MV-4-11 (cell line): ENCODE measurements at places on chromosomes 13 and 19.

- peak; percentile 67 for DNase-seq
Observed at GRCh38 chr19:54653181-54653809, 9.5 kb upstream of the LILRB4 start.

GRCh38 chr19:55015126-55015525 is 22.9 kb downstream of the GP6 start:
- DNase-seq, result no peak

DNA sequence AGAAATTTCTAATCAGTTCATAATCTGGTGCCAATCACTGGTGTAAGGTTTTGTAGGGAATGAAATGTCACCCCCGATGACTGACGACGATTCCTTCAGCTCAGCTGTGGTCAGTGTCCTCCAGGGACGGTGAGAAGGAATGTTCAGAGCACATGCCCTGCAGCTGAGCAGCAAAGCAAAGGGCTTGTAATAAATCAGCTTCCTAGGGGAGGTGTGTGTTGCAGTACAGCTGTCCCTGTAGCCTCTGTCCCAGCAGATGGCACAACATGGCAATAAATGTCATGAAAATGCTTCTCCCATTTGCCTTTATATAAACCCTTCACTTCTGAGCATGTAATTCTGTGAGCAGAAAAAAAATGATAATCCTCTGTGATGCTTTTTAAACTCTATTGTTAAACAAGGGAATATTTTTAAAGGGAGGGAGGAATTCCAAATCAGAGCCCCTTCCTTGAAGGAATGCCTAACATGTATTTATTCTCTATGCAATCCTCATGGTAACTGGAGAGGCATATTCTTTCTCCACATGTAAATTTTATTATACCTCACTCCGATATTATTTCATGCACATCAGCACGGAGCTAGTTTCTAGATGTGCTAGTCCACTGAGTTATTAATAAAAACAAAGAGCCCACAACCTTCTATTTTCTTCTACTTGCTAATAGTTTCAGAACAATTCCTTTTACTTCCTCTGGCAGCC is 102.5 kb downstream of the FAM216B start:
- DNase-seq, result peak; percentile 46

DNA sequence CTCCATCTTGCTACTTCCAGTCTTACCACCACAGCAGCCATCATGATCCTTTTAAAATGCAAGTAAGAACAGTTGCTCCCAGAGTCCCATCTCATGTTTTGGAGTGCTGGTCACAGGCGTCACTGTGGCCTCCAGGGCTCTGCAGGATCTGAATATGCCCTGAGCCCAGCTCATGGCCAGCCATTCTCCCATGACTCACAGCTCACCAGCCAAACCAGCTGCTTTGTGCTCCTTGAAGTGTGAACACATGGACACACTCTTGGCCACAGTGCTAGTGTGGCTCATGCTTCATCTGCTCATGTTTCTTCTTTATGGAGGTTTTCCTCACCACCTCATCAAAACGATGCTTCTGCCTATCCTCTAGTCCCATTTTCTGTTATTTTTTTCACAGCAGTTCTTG is 466.5 kb downstream of the UQCRFS1 start:
- no peak for DNase-seq

GRCh38 chr19:10339380-10339960 is at the start of gene ICAM3:
Gene ICAM3, minus strand, starts transcription at chr19:10339624. Its CDS starts 10 bp downstream, at chr19:10339614.
- peak; percentile 71 for DNase-seq

GRCh38 chr13:20492641-20493040 is 33.0 kb downstream of the CRYL1 start:
- no peak for DNase-seq

DNA sequence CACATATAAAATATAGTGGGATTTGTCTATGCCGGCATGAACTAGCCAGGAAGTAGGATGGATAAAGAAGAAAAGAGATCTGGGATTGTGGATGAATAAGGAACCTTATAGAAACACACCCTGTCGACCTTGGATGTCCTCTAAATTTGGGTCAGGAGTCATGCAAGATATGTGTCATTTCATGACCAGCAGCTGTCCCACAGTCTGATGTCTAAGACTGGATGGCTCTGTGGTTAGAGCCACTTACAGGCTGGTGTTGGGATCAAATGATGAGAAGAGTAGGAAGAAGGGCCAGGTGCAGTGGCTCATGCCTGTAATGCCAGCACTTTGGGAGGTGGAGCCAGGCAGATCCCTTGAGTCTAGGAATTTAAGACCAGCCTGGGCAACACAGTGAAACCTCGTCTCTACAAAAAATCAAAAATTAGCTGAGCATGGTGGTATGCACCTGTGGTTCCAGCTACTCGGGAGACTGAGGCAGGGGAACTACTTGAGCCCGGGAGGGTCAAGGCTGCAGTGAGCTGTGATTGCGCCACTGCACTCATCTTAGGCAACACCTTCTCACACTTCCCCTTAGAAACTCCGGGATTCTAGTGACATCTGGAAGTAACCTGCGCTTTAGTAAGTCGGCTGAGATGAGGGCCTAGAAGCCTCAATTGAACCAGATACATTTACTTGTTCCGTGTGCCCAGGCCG is 30.8 kb downstream of the TMED1 start:
- peak; percentile 89 for DNase-seq

- DNase-seq, result peak; percentile 82
Observed at GRCh38 chr19:18596752-18597157, 8.2 kb downstream of the REX1BD start.

GRCh38 chr13:38538422-38538821 is 148.5 kb upstream of the FREM2 start:
- DNase-seq, result no peak

DNA sequence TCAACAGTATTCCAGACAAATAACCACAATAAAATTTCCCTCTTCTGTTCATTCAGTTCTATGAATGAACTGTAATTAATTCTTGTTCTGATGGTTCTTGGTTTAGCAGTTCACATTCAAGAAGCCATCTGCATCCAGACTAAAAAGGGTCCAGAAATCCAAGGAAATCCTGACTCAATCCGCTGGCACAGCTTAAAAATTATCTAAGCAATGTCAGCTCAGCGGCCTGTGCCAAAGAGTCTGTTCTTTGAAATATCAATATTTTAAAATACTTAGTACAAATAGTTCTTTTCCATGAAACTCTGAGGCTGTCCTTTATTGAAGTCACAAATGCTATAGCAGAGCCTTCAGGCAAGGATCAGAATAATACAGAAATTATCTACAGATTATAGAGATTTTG is 57.2 kb downstream of the DHRS12 start:
- DNase-seq, result no peak

DNA sequence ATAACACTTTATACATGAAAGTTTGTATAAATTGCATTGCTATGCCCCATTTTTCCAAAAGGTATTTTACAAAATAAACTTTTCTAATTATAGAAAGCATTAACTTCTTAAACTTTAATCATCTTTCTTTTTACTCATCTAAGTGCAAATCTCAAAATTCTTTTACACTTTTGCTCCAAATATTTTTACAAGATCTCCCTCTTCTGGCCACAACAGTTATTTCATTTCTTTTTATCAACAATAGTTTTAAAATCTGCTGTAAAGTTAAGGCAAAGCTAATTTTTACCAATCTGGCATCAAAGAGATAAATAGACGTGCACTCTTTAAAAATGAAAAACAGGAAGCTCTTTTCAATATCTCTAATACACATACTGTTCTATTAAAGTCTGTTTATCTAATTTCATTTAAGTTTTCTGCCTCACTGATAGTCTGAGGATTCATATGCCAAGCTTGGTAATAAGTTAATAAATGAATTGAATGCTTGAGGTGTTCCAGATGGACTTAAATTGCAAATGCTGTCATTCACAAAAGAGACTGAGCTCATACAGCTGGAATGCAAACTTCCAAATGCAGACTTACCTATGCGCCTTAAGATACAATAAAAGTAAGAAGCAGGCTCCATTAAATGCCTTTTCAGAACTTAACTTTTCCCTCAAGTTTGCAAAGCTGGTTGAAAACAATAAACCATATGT is 583.0 kb upstream of the ATXN8OS start:
- peak; percentile 9 for DNase-seq

GRCh38 chr19:33187183-33187540 is 7.0 kb upstream of the LRP3 start:
- DNase-seq, result no peak

DNA sequence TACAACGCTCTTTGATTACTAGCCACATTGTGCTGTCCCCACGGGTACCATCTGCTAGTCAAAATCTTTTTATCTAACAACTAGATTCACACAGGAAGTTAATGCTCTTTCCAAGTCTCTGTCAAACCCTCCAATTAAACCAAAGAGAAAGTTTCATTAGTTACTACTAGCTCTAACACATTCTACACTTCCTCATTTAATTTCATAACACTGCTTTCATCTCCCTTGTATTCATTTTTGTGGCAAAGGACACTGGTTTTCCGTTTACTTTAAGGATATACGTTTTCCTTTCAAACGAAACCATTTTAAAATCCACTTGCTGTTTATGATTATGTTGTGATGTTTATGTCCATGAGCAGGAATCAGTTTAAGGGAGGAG is 5.3 kb downstream of the DYRK1B start:
- peak; percentile 91 for DNase-seq

DNA sequence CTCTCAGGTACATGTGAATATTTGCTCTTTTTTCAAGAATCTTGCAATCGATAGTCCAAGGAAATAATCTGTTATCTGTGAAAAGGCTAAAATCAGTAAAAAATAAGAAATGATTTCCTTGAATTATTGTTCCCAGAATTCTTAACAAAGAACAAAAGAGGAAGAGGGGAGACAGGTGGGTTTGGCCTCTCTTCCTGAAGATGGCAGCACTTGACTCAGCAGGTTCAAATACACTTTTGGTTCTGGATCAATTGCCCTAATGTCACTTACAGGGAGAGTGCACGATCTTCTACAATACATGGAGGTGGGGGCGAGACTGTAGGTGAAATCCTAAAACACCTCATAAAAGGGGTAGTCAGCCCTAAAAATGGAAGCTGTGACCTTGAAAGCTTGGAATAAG is 358.7 kb downstream of the IRS2 start:
- DNase-seq, result no peak

DNA sequence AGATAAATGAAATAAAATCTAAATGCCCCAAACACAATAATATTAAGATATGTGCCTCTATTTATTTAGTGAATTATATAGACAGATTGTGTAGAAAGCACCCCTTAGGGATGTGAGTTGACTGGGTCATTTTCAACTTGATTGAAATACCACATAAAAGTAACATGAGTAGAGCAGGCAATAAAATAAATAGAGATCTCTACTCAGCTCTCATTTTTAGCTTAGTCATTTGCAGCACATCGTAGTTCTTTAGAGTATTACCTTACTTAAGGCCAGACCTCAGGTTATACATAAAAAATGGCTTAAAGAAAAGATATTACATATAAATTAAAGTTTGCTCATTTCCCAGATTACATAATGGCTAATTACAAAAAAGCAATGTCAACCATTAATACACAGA is 1525.6 kb upstream of the PRR20A start:
- DNase-seq, result no peak

DNA sequence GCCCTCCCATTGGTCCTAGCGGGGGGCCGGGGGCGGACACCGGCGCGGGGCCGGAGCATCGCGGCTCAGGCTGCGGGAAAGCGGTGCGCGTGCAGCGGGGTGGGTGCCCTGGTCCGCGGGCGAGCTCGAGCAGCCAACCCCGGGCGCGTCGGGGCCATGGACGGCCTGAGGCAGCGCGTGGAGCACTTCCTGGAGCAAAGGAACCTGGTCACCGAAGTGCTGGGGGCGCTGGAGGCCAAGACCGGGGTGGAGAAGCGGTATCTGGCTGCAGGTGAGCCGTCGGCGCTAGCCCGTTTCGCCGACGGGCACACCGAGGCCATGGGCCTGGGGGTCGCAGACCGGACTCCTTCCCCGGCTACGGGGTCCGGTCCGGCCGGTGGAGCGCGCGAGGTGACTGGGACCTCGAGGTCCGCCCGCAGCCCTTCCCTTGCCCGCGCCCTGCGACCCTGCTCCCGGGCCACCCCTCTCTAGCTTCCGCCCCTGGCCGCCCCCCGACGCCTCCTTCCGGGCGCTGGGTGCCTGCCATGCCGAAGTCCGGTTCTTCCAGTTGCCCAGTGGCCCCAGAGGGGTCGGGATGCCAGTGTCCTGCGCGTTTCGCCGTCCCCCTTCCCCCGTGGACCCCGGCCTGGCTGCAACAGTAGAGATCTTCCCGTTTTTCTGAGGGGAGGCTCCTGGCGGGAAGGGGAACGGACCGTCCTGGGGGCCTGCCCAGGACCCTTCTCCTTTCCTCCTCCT is at the start of gene REEP6:
Gene REEP6 (plus strand): TSS at position 68 of the 735 bp plus-strand sequence. CDS start 89 bp downstream, at position 157.
- DNase-seq, result no peak

DNA sequence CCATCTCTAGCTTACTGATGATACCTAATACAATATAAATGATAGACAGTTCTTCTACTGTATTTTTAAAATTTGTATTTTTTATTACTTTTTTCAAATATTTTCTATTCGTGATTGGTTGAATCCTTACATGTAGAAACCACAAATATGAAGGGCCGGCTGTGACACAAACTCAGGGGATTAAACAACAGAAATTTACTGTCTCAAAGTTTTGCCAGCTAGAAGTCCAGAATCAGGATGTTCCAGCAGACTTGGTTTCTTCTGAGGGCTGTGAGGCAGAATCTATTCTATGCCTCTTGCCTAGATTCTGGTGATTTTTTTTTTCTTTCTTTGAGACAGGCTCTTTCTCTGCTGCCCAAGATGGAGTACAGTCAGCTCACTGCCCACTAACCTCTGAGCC is 13.8 kb downstream of the FPR1 start:
- DNase-seq, result no peak

DNA sequence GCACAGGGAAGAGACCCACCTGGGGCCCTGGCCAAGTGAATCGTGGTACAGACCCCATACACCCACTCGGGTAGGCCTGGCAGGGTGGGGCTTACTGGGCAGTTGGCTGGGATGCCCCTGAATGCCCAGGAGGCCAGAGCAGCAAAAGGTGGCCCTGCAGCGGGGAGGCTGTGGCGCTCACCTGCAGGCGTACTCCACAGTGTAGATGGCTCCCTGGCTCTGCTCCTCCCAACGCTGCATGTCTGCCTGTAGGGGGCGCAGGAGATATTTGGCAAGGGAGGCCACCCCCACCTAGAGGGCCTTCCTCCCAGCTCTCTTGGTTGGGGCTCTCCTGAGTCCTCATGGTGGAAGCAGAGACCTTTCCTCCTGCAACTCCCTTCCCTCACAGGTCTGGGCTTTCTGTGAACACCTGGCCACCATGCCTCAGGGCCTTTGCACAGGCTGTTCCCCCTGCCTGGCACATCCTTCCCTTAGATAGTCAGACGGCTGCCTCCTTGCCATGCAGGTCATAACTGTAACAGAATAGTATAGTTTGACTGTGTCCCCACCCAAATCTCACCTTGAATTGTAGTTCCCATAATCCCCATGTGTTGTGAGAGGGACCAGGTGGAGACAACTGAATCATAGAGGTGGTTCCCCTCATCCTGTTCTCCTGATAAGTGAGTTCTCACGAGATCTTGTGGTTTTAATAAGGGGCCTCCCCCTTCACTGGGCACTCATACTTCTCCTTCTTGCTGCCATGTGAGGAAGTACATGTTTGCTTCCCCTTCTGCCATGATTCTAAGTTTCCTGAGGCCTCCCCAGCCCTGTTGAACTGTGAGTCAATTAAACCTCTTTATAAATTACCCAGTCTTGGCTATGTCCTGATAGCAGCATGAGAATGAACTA is 5.9 kb downstream of the BORCS8 start:
- peak; percentile 98 for DNase-seq
